Activated T-cell treated with anti-CD3 and anti-CD28 coated beads for 24 hours (primary cell): ENCODE measurements at places on chromosomes 3 and 15.

GRCh38 chr3:67685499-67685898, 31.1 kb upstream of the SUCLG2 start:
- no peak for DNase-seq

DNA sequence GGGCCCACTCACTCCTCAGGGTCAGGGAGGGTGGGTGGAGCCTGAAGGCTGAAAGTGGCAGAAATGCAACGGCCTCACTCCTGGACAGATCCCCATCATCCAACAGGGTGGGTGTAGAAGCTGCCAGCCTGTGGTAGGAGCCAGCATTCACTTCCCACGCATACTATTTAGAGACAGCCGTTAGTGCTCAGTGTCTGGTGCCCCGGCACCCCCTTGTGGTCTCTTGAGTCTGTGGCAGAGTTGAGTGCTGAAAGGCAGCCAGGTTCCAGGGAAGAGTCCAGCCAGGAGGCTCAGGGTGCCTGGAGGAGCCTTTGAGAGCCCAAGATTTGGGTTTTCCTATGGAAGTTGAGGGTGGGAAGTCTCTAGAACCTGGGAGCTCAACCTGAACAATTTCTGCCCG, 2.1 kb upstream of the GNAT1 start:
- peak; percentile 15 for DNase-seq

DNA sequence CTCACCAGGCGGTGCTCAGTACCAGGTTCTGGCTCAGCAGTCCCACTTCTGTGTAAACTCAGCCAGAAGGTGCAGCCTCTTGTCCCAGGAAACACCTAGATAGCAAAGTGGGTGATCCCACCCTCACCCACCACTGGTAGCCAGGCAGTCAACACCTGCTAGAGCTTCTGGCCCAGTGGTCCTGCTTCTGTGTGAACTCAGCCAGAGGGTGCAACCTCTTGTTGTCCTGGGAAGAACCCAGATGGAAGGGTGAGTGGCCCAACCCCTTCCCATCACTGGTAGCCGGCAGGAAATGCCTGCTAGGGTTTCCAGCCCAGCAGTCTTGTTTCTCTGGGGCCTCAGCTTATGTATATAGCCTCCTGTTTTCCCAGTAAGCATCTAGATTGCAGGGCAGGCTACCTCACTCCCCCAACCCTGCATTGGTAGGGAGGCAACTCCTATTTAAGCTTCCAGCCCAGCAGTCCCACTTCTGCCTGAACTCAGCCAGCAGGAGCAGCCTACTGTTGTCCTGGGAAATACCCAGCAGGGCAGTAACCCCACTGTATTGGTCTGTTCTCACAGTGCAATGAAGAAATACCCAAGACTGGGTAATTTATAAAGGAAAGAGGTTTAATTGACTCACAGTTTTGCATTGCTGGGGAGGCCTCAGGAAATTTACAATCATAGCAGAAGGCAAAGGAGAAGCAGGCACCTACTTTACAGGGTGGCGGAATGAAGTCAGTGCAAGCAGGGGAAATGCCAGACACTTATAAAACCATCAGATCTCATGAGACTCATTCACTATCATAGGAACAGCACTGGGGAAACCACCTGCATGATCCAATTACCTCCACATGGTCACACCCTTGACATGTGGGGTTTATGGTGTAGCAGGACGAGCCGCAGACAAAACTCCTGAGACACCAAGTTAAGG, 110.6 kb downstream of the DTWD1 start:
- DNase-seq, result no peak

DNA sequence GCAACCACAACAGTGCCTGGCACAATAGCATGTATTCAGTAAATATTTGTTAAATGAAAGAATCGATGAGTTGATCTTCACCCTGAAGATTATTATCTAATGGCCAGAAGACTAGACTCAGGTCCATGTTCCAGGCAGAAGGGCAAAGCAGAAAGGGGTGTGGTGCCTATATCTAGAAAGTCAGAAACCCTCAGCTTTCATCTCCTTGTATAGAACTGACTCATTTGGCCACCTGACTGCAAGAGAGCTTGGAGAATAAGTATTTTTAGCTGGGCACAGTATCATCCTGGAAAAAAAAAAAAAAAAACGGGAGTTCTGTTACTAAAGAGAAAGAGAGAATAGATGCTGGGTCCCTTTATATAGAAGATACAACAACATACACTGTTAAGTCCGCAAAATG, 69.7 kb upstream of the SPRED1 start:
- DNase-seq, result no peak

GRCh38 chr3:152213203-152213602, 55.5 kb upstream of the MBNL1 start:
- DNase-seq, result no peak

- no peak for DNase-seq
Measured at GRCh38 chr3:151404316-151404715, 19.8 kb upstream of the P2RY12 start.

- DNase-seq, result no peak
Measured at GRCh38 chr3:46090161-46090591, 62.9 kb upstream of the XCR1 start.

GRCh38 chr3:114394551-114394950, 100.7 kb downstream of the TIGIT start:
- DNase-seq, result no peak

GRCh38 chr3:151538456-151539393, 77.9 kb upstream of the IGSF10 start:
- DNase-seq, result no peak

- no peak for DNase-seq
Measured at GRCh38 chr15:42732095-42732827, 4.7 kb downstream of the CDAN1 start.

GRCh38 chr3:158569794-158570193, 1.2 kb upstream of the MLF1 start:
- DNase-seq, result no peak

DNA sequence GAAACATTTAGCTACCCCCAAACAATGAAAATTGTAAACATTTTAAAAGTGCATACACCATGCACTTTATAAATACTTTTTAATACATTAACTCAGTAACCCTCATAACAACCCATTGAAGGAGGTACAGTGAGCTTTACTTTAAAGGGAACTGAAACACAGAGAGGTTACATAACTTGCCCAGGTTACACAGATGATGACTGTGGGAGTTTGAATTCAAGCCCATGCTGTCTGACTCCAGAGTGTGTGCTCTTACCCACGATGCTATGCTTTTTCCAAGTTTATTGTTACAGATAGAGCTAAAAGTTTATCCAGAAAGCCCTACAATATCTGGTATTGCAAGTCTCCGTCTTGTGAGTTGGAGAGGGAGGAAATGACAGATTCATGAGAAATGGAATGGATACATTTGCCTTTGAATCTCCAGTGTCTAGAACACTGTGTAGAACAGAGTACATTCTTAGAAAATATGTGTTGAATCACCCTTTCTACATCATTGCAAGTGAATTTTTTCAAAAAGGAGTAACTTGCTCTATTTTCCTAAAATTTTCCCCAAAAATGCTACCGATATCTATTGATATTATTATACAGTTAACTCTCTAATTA, 428.3 kb downstream of the NAALADL2 start:
- DNase-seq, result no peak

GRCh38 chr3:155554777-155555451, 190.0 kb downstream of the PLCH1 start:
- no peak for DNase-seq

GRCh38 chr3:104556372-104557078, 810.2 kb upstream of the ALCAM start:
- DNase-seq, result no peak

- no peak for DNase-seq
Measured at GRCh38 chr3:57354768-57355167, 62.3 kb upstream of the ASB14 start.

GRCh38 chr3:33543601-33544000, 103.4 kb upstream of the UBP1 start:
- no peak for DNase-seq

- no peak for DNase-seq
Measured at GRCh38 chr3:96434651-96435050, 379.7 kb upstream of the EPHA6 start.

DNA sequence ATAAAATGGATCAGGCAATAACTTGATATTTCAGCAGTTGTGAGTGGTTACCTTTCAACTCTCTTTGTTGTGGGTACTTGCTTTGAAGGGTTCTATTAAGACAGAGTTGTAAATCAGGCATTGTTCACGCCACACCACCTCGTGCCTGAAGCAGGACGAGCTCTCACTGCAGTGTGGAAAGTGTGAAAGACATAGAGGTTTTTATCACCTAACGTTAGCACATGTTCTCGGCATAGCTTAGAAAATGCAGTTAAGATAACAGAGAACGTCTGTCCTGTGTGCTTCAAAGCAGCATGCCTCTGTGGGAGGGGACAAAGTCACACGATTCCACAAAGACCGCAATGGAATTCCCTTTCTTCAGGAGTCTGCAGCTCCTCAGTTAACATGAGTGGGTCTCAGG, 7.8 kb downstream of the ADAMTS17 start:
- DNase-seq, result no peak

DNA sequence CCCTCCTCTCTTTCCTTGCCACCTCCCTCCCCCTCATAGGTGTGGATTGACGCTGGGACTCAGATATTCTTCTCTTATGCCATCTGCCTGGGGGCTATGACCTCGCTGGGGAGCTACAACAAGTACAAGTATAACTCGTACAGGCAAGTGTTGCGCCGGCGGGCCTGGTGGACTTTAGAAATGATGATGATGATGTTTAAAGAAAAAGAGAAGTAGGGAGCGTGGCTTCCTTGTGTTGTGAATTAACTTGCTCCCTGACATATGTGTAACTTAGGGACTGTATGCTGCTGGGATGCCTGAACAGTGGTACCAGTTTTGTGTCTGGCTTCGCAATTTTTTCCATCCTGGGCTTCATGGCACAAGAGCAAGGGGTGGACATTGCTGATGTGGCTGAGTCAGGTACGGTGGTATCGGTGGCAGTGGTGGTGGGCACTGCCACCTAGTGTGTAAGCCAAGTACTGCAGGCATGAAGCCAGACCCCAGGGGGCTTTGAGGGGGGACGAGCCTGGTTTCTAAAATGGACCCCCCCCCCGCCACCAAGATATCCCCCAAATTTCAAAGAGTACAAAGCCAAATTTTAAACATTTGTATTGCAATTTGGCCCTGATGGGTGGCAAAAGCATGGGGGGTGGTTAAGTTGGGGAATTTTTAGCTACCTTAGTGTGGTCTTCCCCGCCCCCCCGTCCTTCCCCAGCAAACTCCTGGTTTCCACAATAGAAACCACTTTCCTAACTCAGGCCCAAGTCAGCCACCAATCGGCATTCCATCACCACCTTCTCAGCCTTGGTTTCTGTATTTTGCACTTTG, 65.6 kb downstream of the SLC6A6 start:
- DNase-seq, result peak; percentile 23

DNA sequence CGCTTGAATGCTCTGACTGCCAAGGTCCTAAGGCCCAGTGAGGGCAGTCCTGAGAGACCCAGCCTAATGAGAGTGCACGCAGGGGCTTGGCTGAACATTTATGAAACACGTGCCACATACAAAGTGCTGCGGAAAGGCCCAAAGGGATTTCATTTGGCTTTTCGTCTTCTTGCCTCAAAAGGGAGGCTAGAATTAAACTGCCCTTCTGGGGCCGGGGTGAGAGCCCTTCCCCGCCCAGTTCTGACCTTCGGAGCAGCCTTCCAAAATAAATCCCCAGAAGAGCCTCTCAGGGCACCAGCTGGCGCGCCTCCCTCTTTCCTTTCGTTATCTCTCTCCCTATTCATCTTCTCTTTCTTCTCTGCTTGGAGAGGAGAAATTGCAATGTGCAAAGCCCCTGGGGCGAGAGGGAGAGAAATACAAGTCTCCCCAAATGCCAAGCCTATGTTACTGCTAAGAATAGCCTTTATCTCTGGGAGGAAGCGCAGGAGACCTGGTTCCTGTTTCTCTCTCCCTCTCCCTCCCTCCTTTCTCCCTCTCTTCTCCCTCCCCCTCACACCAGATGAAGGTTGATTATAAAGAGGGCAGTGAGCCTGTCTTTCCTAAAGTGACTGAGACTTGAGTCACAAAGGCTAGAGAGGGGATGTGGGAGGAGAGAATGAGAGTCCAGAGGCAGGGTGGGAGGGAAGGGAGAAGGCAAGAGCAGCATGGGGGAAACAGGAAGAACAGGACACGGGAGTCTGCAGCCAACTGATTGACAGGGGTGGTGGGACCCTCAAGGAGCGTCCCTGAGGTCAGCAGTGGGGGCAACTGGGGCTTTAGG, 36.7 kb upstream of the NDUFB4 start:
- no peak for DNase-seq

DNA sequence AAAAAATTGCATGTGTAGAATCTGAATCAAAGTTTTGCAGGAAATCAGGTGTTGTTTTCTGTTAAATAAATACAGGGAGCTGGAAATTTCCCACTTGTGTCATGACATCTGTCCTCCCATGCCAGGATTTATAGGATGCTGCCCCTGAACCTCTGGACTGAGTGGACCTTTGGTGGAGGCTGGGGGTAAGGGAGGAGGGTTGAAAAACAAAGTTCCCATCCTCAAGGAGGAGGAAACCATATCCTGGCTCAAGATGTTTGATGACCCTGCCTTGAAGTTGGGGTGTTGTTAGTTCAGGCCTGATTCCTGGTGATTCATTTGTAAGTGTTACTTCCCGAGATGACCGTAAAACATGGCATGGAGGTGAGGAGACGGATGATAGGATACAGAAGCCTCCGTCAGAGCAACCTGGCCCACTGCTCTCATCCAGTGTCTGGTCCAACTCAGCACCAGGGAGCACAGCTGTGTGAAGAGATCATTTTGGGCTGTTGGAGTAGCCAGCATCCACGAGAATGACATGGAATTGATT, 223.6 kb downstream of the CACNA2D3 start:
- DNase-seq, result no peak

- DNase-seq, result no peak
Measured at GRCh38 chr15:78204351-78205309, 29.7 kb downstream of the ACSBG1 start.

GRCh38 chr15:65349338-65349737, 28.5 kb downstream of the IGDCC3 start:
- DNase-seq, result no peak

DNA sequence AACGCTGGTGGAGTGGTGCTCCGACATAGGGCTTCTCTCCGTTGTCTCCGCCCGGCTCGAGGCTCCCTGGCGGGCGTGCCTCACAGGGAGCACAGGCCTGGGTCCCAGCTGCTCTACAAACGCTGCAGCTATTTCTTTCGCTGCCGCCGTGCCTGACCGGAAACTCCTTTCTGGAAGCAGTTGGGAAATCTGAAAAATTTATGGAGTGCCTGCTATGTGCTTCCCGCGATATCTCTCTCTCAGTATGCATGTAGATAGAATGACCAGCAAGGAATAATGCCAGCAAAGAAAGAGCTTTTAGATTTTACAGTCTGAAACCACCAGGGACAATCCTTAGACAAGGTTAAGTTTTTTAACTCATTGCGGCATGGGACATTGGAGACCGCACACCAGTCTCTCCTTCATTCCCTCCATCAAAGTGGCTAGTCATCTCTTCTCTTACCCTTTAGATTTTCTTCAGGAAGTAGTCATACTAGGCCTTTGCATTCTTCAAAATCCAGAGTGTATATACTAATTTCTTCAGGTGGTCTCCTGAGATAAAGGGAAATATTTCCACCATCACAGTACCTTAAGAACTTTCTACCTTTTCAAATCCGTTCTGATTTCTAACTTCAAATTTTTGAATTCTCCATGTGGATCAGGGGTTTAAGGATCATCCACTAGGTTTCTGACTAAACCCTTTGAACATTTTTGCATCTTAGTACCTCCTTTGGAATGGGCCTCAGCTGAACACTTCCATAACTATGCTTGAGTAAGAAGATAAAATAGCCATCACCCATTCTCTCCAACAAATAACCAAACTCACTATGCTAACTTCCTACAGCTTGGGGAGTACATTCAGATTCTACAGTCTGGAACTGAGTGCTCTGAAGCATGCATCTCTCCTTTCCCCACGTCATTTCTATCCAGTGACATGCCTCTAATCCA, 1.1 kb upstream of the NPHP3 start:
- no peak for DNase-seq
